ENCODE measurements at places on chromosomes 7 and 10.

DNA sequence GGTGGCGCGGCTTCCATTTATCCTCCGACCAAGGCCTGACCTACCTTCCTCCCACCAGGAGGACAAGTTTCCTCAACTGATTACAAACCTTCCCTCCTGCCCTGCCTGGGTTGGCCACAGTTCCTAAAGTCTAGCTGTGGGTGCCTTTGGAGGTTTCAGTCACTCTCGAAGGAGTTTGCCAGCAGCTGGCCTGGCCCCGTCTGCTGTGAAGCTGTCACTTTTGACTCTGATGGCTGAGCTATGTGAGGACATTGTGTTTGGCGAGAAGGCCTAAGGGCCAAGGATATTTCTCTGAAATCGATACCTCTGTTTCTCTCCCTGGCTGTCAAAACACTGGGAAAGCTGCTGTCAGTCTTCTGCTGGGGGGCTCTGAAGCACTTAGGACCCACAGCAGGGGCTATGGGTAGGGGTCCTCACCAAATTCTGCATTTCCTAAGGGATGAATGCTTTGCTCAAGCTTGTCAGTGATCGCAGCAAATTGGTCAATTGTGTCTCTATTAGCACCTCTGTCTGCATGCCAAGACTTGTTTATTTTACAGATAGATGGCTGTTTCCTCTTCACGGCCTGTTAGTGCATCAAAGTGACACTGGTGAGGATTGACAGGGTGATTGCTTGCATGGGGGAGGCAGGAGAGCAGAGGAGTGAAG is 31.9 kb upstream of the SAMD8 start:
- DNase-seq: no peak

GRCh38 chr7:39623732-39624441 is 515 bp downstream of the RALA start:
- no peak for DNase-seq

GRCh38 chr7:41882745-41883420 is 180.0 kb upstream of the INHBA start:
- DNase-seq: no peak

GRCh38 chr7:146002431-146003078 is 114.0 kb upstream of the CNTNAP2 start:
- DNase-seq: no peak

DNA sequence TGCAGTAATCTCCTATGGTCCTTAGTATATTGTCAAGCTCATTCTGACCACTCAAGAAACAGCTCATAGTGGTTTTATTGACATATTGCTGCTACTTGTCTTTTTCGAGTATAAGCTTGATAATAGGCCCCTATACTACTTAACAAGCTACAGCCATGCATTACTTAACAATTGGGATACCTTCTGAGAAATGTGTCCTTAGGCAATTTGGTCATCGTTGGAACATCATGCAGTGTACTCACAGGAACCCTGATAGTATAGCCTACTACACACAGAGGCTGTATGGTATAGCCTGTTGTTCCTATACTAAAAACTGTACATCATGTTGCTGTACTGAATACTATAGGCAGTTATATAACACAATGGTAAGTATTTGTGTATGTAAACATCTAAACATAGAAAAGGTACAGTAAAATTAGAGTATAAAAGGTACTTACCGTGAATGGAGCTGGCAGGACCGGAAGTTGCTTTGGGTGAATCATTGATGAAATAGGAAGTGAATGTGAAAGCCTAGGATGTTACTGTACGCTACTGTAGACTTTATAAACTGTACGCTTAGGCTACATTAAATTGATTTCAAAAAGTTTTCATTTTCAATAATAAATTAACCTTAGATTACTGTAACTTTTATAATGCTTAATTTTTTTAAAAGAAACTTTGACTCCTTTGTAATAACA is 160.9 kb downstream of the LRRC4 start:
- no peak for DNase-seq

All from CMK (cell line).